ENCODE measurements at places on chromosomes 3 and 15.

DNA sequence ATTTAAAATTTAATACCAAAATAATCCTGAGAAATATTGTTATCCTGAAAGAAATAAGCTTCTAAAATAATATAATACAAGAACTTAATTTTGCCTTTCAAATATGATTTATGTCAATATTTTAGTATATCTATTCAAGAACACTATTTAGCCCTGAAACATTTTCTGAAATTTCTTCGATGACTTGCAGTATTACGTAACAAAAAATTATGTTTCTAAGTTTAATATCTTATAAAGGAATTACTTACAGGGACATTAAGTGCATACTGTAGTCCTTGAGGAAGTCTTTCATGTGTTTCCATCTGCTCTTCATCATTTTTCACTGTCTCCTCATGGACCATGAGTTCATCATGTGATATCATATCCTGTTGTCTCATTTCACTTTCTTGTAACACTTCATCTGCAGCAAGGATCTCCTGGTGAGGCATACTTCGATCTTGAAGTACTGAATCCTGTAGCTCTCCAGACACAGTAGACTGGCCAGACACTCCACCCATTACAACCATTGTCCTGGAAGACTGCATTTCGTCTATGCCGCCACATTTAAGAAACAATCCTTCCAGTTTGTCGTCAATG lies 62.0 kb downstream of the ZNF148 start:
- DNase-seq: peak; percentile 66

- no peak for DNase-seq
These were observed 285.1 kb downstream of the LPP start for GRCh38 chr3:188439080-188439479.

- DNase-seq: no peak
These were observed 51.0 kb downstream of the ARNT2 start for GRCh38 chr15:80455051-80455648.

DNA sequence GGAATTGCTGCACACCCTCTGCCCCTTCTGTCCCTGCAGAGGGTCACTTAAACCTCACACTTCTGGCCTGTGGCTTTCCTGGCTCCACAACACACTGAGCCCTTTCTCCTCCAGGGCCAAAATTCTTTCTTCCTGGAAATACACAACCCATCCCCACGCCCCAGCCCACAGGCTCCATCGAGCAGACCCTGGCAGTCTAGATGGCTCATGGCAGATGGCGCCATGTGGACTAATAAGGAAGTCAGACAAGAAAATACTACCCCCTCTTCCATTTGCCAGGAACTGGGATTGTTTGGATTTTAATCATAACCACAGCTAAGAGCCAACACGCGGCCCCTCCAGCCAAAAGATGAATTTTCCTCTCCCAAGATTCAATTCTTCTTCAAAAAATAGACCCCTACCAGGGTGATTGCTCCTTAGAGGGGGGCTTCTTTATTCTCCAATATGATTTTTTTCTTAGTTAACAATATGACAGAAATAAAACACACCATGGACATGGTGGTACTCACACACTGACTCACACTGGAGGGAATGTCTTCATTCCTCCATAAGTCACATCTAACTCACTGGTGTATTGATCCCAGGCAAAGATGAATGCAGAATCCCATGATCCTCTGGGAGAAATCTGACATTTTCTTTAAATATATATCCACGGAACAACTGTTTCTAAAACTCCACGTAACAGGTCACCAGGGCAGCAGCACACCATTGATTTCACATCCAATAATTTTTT lies 111.5 kb downstream of the NTRK3 start:
- DNase-seq: peak; percentile 28

DNA sequence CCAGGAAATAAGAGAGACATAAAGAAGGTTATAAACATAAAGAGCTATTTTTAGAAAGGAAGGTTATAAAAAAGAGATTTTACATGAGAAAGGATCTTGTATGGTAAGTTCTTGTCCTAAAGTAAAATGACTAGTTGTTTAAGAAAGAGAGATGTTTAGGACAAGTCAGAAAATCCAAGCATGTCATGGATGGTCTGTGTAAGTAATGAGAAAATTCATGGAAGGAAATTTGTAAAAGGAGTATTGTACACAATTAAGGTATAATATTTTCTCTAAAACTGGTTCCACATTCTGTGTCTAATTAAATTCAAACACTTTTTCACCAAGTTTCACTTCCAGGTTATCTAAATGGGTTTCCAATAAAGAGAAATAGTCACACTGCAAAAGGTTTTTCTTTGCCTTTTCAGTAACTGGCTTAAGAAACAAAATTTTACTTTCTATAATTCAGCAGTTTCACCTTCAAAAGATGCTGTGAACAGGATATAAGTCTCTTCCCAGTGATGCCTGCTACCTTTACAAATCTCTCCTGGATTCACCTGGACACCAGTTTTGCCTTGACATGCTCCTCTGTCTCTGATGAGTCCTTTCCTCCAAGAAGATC lies 455.7 kb downstream of the ZIC1 start:
- DNase-seq: no peak

- no peak for DNase-seq
These were observed 12.9 kb downstream of the NR2F2 start for GRCh38 chr15:96343113-96344059.

- DNase-seq: peak; percentile 14
These were observed 611.3 kb downstream of the EDEM1 start for GRCh38 chr3:5798809-5799208.

DNA sequence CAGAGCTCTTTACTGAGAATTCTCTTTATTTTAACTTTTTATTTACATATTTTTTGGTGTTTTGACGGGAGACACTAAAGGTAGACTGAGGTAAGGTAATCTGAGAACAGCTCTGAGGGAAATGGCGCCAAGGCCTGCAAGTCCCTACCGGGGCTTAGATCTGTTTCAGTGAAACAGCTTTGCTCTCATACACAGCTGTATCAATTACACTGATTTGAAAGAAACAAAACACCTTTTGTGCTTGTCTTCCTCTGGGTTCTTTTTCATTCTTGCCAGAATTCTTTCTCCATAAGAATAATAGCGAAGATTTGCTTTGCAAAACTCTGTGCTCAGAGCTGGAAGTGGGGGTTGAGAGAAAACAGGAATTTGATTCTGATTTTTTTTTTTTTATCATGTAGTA lies 79.5 kb upstream of the PEX5L start:
- no peak for DNase-seq

GRCh38 chr3:9330166-9330703 lies 32.6 kb upstream of the THUMPD3 start:
- DNase-seq: peak; percentile 26

DNA sequence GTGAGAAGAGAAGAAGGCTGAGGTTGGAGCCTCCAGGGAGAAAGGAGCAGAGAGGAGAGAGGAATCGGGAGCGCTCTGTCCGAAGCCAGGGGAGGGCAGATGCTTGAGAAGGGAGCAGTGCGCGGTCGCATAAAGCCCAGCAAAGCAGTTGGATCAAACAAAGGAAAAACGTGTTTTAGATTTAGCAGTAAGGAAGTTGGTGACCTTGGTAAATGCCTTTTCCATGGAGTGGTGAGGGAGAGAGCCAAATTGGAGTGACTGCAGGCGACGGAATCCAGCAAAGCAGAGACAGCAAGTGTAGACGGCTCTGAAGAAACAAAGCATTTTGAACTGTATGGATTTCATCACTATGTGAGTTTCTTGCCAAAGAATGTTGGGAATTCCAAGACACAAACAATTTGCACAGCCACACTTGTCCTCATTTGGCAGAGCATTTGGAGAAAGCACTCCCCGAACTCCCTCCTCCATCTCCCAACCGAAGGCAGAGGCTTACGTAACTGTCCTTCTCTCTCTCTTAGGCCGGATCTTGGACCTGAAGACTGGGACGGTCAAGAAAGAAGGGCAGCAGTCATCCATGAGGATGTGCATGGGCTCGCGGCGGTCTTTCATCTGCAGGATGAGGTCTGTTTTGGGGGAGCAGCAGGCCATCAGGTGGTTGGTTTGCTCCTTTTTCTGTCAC lies 103.6 kb downstream of the ARNT2 start:
- DNase-seq: peak; percentile 99

GRCh38 chr3:64977308-64978100 lies 289.7 kb upstream of the ADAMTS9 start:
- DNase-seq: peak; percentile 87

GRCh38 chr15:78193731-78194567 lies 40.4 kb downstream of the ACSBG1 start:
- no peak for DNase-seq

DNA sequence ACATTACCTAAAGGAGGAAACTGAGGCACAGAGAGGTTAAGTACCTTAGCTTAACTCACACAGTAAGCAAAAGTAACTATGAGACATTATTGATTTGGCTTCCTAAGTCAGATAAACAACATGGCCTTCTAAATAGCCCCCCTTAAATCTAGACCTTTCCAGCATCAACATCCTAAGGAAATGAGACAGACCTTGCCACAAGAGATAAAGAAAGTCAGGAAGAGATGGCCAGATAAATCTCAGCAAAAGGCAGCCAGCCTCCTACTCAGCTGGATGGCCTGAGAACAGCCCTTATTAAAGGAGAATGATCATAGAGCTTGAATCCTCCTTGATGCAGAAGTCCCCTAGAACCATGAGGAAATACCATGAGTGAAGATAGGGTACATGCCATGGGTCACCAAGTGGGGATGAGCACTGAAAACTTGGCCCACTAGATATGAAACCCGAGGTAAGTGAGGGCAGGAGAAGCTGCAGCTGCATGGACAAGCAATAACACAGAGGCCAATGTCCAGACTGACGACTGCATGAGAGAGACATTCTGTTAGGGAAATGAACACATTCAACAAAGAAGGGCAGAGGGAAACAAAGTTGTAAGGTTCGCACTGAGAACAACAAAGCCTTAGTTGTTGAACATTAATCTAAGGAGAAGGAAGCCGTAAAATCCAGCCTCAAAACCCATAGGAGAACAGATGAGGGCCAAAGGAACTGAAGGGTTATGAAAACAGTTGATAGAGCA lies 69.6 kb downstream of the ZIC4 start:
- no peak for DNase-seq

GRCh38 chr3:59831394-59831793 lies 781.6 kb upstream of the CFAP20DC start:
- DNase-seq: no peak
